ENCODE measurements at places on chromosomes 5 and 9.

DNA sequence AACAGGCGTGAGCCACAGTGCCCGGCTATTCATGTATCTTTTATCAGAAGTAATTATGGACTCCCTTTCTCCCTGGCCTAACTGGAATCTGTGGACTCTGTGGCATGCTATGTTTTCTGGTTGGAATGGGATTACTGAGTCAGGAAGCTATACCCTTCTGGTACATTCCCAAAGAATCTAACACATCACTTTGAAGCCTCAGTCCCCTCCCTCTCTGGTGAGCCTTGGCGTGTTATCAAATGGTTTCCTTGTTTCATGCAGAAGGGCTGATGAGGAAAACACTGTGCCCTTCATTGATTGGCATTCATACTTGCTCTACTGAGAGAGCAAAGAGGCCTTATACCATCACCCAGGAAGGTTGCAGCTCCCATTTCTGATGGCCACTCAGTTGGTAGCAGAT, 22.9 kb downstream of the C5orf15 start:
- DNase-seq = no peak

- DNase-seq = peak; percentile 56
These were observed 3.8 kb upstream of the SYNPO start for GRCh38 chr5:150636391-150637244.

- DNase-seq = no peak
These were observed 182.5 kb downstream of the TMEM167A start for GRCh38 chr5:82894716-82895115.

DNA sequence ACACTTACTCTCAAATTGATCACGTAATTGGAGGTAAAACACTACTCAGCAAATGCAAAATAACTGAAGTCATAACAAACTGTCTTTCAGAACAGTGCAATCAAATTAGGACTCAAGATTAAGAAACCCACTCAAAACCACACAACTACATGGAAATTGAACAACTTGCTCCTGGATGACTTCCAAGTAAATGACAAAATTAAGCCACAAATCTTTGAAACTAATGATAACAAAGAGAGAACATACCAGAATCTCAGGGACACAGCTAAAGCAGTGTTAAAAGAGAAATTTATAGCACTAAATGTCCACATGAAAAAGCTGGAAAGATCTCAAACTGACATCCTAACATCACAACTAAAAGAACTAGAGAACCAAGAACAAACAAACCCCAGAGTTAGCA, 540.5 kb upstream of the CDH18 start:
- DNase-seq = no peak

- DNase-seq = no peak
These were observed 18.3 kb downstream of the UGCG start for GRCh38 chr9:111914749-111915424.

All from AG20443 (cell line).